B cell (primary cell): ENCODE measurements at places on chromosomes 12 and 14. TPM values are rescaled to one million over a fixed set of nuclear protein-coding genes. Genes with fewer than 3 reads are reported as not detected.
A peak's percentile ranks its signal among the peaks of the same experiment; 100 is the strongest.

DNA sequence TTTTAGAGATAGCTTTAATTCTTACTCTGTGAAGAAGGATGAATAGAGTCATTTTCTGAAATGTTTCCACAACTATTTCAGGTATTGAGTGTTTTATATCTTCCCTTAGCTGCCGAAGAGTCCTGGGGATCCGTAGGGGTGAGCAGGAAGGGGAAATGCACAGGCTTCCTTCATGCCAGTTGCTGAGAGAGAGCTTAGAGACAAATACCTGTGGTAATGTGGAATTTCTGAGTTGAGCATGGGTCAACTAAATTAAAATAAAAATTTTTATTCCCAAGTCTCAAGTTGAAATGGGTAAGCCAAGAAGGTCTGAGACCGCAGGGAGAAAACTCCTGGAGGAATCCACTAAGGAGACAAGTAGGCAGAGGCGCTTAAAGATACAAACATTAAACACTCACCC, 185.7 kb downstream of the DAD1 start:
- no peak for DNase-seq

DNA sequence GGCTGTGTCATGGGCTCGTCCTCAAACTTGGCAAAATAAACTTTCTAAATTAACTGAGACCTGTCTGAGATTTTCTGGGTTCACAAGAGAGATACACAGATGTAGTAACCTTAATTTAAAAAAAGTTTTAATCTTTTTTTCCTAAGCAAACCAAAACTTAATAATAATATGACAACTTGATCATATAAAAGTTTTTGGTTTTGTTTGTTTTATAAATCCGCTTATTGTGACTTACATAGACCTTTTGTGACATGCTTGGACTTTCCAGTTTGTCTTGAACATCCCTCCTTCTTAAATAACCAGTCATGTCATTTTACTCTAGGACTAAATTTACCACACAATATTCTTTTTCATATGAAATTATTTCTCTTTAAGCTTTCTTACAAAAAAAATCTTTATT, 8.5 kb downstream of the RDH12 start:
- no peak for DNase-seq

DNA sequence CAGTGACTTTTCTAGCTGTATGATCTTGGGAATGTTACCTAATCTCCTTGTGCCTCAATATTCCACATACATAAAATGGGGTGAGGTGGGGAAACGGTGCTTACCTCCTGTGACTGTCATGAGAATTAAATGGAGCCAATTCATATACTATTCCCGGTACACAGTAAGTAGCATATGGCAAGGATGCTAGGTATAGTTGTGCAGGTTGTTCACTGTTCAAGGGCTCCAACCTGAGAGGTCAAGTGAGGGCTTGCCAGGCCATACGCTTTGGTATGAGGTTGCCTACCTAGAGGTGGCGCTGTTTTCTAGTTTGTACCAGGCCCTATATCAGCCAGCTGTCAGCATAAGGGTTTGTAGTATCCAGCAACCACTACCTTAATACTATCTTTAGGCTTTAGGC, 3.6 kb upstream of the BATF start:
- peak; percentile 46 for DNase-seq

DNA sequence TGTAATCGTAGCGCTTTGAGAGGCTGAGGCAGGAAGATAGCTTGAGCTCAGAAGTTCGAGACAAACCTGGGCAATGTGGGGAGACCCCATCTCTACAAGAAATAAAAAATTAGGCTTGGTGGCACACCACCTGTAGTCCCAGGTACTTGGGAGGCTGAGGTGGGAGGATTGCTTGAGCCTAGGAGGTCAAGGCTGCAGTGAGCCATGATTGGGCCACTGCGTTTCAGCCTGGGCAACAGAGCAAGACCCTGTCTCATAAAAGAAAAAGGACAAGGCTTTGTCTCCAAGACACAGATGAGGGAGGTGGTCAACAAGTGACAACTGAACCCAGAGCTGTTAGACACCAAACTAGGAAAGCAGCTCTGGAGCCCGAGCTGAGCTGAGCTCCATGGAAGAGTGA, 14.5 kb upstream of the TAMALIN start:
- no peak for DNase-seq

DNA sequence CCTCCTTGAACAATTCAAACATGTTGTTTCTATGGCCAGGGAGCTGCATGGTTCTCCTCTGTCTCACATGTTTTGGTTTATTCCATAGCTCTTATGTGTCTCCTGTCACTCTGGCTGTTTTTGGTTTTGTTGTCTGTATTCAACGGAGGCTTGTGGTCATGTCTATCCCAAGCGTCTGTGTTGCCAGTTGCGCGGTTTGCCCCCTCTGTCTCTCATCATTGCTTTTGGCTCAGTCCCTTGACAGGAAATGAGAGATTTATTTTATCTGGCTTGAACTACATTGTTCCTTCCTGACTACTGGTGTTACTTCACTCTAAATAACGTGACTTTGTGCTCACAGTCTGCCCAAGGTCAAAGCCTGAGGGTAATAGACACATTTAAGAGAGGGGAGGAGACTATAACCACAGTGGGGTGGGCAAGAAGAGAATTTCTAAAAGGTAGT, 96.4 kb upstream of the SOX5 start:
- no peak for DNase-seq

- DNase-seq: no peak
Observed at GRCh38 chr12:6970096-6970527, 352 bp downstream of the PHB2 start.

The IKZF4 gene
- polyA plus RNA-seq: 2.3 and 2.4 TPM in 2 replicates

DNA sequence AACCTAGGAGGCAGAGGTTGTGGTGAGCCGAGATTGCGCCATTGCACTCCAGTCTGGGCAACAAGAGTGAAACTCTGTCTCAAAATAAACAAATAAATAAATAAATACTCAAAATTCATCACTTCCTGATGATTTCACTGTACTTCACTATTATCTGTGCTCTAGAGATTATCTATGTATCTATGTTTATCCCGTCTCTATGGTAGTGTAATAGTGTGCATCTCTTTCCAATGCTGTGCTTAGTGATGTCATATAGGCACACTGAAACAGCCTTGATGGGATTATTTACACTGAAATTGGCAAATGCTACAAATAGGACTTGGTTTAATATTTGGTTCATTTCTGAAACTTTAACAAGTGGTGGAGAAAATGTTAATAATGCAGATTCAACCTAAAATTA, 6.5 kb downstream of the CAPS2 start:
- no peak for DNase-seq

The KLHDC1 gene
- 2.8 and 3.0 TPM in 2 replicates for polyA plus RNA-seq

DNA sequence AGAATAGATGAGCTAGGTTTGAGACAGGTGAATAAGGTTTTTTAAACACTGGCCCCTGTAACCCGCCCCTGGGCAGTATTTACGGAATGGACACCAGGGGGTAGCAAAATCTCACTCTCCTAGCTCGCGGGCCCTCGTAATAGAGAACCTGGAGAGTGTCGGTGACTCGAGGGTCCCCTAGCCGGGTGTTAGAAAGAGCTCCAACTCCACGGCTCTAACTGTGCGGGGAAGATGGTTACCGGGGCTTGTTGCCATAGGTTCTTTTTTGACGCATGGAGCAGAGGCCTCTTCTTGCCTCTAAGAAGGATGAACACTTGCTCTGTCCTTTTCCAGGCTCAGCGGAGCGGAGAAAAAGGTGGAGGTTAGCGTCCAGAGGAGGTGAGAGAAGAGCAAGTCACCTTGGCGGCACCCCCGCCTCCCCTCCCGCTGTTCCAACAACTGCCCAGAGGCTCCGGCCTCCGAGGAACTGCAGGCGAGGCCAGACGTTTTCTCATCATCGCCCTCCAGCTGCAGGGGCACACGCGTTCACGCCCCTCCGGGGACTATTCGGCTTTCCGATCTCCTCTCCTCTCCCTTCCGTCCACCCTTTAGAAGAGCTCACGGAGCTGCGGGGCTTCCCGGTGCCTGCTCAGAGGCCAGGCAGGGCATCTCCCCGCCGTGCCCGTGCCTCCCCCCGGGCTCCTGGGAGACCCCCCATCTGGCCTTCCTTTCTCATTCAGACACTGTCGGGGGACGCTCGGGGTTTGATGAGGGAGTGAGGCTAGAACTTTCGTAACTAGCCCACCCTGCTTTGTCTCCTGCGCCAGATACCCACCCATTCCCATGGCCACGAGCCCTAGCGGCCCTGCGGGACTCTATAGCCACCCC, 1.4 kb upstream of the ARHGEF40 start:
- DNase-seq: peak; percentile 81

DNA sequence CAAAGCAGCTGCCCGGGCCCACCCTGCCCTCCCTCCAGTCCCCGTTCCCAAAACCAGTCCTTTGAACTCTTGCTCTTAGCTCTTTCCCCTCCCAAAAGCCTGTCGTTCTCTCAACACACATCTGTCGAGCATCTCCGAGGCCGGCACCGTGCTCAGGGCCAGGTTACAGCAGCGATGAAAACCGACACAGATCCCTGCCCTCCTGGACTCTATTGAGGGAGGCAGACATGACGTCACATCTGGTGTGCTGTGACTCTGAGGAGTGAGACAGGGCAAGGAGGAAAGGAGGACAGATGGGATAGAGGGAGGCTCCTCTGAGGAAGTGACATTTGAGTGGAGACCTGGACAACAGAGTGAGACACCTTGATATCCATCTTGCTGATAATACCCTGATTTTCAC, 34.6 kb upstream of the PWP1 start:
- no peak for DNase-seq

DNA sequence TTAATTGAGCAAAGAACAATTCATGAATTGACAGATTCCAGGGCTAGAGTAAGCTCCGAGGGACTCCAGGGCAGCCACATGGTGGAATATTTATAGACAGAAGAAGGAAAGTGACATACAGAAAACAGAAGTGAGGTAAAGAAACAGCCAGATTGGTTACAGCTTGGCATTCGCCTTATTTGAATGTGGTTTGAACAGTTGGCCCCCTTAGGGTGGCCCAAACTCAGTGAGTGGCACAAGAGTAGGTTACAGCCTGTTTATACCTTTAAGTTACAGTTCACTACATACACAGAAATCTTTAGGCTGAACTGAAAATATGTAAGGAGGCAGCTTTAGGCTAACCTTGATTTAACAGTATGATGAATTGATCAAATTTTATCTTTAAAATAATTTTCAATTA, 174.5 kb upstream of the CNOT2 start:
- peak; percentile 37 for DNase-seq

DNA sequence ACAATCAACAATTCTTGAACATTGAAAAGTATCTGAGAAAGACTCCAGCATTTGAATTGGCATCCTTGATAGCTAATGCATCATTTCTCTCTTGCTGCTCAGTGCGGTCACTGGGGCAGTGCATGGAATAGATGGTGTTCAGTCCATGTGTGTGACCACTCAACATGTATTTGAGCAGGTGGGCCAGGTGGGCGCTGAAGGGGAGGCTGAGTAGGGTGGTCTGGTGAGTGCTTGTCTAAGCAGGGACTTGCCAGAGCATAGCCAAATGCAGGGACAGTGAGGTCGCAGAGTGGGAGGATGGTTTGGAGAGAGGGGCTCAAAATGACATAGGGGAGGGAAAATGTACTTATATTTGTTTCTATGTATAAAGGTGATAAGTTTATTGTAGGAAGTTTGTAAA, 409.0 kb downstream of the TMEM121 start:
- DNase-seq: no peak

GRCh38 chr12:117144599-117144998, 45.4 kb upstream of the TESC start:
- DNase-seq: no peak

The KRT82 gene
- not detected in 2 replicates for polyA plus RNA-seq

GRCh38 chr12:121741743-121742142, 29.2 kb downstream of the TMEM120B start:
- DNase-seq: no peak

- DNase-seq: no peak
Observed at GRCh38 chr12:32418903-32419519, 19.7 kb downstream of the FGD4 start.

DNA sequence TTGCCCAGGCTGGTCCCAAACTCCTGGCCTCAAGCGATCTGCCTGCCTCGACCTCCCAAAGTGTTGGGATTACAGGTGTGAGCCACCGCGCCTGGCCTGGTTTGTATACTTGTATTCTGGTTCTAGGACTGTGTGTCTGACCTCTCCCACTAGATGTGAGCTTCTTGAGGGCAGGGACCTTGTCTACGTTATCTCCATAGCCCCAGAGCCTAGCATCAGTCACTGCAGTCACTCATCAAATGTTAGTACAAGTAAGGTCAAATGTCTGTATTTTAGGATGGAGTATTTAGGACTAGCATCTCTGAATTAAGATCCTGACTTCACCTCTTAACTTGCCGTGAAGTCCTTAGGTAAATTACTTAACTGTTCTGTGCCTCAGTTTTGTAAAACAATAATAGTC, 2.9 kb downstream of the RILPL2 start:
- DNase-seq: no peak

DNA sequence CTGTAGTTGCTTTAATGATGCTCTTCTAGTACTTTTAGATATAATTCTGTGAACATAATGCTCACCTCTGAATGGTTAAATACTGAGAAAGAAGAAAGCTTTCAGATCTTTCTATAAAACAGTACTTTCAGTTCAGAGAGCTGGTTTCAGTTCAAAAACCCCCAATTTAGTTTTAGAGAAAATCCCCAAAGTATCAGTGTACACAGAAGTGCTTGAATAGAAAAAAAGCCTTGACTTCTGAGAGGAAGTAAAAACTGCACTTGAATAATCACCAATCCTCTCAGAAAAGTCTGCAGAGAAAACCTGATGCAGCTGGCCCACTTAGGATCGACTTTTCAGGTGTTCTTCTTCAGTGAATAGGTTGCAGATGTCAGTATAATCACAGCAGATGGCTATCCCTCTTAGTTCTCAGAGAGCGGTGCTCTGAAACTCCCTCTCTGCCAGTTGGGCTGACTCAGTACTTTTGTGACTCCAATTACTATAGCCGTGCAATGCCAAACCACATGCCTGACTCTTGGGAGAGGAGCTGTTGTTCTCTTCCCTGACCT, 616.3 kb downstream of the LRFN5 start:
- DNase-seq: peak; percentile 42

GRCh38 chr12:111404362-111405148, 1.2 kb upstream of the SH2B3 start:
- peak; percentile 81 for DNase-seq

GRCh38 chr12:33587784-33588712, 148.4 kb upstream of the SYT10 start:
- DNase-seq: no peak

The SMCO2 gene
- 0.15 TPM in 1 of 2 replicates, not detected in the other for polyA plus RNA-seq

DNA sequence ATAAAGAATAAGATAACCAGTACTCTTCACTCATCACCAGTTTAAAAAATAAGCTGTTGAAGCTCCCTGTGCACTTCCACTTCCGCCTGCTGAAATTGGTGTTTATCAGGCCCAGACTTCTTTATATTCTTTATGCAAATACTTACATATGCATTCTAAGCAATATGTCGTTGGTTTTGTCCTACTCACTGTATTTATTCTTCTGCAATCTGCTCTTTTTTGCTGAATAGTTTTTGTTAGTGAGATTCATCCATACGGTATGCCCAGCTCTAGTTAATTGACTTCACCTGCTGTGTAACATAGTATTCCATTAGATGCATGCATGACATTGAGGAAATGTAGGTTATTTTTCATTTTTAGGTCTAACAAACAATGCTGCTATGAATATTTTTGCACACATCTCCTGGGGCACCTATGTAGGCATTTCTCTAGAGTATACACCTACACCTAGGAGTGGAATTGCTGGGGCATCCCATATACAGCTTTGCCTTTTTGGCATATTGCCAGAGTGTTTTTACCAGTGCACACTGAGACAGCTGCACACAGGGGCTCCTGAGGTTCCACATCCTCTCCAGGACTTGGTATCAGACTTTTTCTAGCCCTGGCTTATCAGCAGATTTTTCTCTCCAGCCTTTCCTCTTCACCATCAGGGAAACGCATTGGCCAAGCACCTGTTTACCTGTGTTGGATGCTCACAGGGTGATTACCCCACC, 1.0 kb upstream of the NRIP2 start:
- no peak for DNase-seq

The ALX1 gene
- polyA plus RNA-seq: not detected in 2 replicates
